Endothelial cell of umbilical vein (primary cell): ENCODE measurements at places on chromosomes 7 and 10.
A peak's percentile ranks its signal among the peaks of the same experiment; 100 is the strongest.

- no peak for DNase-seq
These were observed 5.8 kb downstream of the ZNF212 start for GRCh38 chr7:149245244-149245643.

DNA sequence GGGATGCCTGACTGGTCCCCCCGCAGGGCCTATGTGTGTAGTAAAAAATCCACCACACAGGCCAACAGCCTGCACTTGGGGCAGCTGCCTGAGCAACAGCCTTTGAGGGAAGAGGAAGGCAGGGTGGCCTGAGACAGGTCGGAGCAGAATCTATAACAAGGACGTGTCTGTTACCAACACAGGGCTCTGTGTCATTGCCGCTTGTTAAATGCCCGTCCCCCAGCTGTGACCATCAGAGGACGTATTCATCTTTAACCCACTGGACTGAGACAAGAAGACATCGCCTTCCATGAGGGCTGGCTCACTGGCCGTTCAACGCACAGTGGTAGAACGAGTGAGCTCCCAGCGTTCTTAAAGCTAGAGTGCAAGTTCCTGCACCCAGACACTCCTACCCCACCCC lies 7.8 kb downstream of the PDIA4 start:
- no peak for DNase-seq

- no peak for DNase-seq
These were observed 24.9 kb downstream of the MTURN start for GRCh38 chr7:30159698-30160143.

- no peak for DNase-seq
These were observed 73.3 kb downstream of the DNAH11 start for GRCh38 chr7:21616091-21616490.

DNA sequence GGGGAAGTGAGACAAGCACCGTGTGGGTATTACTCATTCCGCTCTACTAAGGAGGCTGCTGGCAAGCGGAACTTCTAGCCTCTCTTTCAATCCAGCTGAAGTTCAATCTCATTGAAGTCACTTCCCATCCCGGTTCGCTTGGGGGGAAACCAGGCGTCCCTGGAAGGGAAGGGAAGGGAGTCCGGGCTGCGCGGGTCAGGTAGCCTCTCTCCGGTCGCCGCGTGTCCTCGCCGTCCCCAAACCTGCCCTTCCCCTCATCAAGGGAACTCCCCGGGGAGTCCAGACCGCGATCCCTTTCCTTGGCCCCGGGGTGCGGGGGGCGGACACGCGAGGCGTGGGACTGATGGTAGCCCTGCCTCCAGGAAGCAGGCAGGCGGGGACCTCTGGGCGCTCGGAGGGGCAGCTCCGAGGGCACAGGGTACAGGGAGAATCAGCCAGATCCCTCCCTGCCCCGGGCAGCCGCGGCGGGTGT lies 598 bp upstream of the ZEB1 start:
- DNase-seq = no peak

DNA sequence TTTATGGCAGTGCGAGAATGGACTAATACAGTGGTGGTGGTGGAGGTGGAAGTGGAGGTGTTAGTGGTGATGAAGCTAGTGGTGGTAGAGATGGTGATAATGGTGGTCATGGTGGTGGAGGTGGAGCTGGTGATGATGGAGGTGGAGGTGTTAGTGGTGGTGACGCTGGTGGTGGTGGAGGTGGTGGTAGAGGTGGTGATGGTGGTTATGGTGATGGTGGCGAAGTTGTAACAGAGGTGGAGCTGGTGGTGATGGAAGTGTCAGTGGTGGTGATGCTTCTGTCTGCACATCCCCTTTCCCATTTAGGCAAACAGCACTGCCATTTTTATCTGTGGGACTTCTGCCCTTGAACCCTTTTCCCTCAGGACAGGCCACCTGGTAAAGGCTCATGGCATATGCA lies 7.4 kb upstream of the PTPRN2 start:
- peak; percentile 73 for DNase-seq

DNA sequence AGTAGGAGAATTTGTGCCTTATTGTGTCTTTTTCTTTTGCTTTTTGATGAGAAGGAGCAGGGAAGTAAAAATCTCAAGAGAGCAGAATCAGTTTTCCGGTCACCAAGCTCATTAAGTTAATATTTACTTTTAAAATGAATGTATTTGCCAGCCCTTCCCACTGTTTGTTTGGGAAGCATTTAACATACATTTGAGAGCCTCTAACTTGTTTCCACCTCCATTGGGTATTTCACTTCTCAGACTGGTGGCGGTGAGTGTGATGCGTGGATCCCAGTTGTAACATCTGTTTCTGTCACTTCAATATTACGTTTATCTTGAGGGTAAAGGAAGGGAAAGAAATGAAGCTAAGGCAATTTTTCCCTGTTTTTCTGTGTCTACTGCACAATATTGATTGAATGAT lies 22.8 kb downstream of the CDK14 start:
- no peak for DNase-seq

- DNase-seq = no peak
These were observed 197.7 kb upstream of the POT1 start for GRCh38 chr7:125127304-125127703.

- DNase-seq = no peak
These were observed 43.8 kb upstream of the ACSL5 start for GRCh38 chr10:112330162-112330561.

DNA sequence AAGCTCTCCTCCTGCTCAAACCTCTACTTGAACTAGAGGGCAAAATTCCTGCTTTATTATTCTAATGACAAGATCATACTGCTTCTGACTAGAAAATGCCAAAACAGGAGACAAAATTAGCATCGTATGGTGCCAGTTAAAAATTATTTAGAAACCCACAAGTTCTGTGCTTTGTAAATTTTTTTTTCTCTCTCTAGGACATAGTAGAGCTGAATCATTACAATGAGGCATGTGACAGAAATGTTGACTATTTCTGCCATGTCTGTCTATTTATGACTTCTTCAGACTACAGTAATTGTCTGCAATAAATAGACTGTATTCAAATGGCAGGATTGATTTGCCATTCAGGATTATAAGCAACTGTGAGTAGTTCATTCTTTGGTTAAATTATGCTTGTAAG lies 335.8 kb downstream of the PRPF18 start:
- no peak for DNase-seq

DNA sequence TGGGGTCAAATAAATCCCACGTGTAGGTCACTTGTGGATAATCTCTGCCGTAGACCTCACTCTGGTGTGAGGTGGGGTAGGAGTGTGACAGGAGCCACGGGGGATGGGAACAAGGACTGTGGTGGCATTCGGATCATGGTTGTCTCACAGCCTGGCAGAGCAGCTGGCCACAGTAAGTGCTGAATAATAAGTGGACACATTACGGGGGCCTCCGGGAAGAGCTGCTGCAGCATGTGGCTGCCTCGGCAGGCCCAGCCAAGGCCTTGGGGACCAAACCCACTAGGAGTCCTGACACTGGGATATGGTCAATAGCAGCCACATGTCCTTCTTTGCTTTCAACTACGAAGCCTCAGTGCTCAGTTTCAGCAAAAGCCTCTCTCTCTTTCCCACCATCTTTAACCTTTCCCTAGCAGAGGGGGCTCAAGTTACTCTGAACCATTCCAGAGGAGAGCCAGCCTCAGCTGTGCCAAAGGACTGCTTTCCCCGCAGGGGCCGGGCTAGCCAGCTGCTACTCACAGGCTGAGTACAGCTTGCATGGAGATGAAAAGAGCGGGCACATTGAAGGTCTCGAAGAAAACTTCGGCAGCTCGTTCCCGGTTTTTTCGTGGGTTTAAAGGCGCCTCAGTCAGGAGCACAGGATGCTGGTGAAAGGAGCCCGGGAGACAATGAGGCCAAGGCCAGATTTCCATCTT lies 17.3 kb downstream of the ACTR1A start:
- DNase-seq = no peak

- DNase-seq = no peak
These were observed 450.3 kb downstream of the GRID1 start for GRCh38 chr10:85916286-85916685.

GRCh38 chr7:30167901-30168300 lies 33.1 kb downstream of the MTURN start:
- DNase-seq = no peak

- no peak for DNase-seq
These were observed 74.2 kb downstream of the FAM107B start for GRCh38 chr10:14700546-14700945.

- DNase-seq = no peak
These were observed 78.0 kb upstream of the MACROH2A2 start for GRCh38 chr10:69974551-69975155.

- DNase-seq = no peak
These were observed 42.9 kb downstream of the CCDC186 start for GRCh38 chr10:114131094-114131493.

DNA sequence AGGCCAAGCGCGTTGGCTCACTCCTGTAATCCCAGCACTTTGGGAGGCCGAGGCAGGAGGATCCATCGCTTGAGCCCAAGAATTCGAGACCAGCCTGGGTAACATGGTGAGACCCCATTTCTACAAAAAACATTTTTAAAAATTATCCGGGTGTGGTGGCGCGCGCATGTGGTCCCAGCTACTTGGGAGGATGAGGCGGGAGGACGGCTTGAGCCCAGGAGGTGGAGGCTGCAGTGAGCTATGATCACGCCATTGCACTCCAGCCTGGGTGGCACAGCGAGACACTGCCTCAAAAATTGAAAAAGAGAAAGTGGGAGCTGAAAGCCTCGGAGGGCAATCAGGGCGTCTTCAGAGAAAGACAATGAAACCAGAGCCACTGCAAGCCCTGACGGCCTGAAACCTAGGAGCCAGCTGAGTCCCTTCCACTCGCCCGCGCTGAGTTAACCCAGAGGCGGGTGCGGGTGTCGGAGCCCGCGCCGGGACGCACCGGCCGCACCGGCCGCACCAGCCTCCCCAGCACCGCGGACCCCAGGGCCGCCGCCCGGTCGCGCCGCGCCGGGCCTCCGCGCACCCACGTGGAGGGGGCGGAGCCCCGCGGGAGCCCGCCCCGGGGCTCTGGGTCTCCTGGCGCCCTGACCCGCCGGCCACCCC lies 22.4 kb downstream of the ZFAND2A start:
- DNase-seq = no peak

- peak; percentile 47 for DNase-seq
These were observed 31.3 kb upstream of the ZNRF2 start for GRCh38 chr7:30252885-30253795.

DNA sequence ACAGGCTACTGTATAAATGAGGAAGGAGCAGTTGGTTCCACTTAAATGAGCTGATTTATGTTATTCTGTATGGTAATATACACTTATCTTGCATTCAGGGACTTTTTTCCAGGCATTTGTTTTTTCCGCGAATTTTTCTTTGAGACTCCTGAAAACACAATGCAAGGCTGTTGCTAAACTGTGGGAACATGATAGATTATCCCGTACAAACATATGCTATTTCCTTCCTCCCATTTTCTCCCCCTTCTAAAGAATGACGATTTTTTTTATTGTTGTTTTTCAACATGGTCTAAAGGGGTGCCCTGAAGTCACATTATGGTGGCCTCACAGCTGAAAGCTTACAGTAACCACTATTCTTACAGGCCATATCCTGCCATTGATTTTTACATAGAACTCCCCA lies 523.9 kb upstream of the NRP1 start:
- peak; percentile 94 for DNase-seq

- DNase-seq = no peak
These were observed 6.6 kb upstream of the LGI1 start for GRCh38 chr10:93751124-93751523.

DNA sequence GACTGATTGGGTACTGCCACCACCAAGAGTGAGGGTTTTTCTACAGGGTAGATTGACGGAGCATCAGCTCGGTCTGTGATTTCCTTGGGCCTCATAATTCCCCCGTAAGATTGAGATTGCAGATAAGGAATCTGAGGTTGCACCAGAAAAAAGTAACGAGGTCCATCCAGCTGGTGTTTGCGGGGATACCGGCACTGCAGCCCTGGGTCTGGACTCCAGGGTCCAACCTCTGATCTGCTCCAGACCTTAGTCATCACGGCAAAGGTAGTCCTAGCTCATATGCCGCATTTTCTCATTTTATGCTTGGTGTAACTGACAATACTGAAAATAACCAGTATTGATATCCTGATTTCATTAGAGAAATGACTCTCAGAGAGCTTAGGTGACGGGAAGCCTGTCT lies 3.9 kb downstream of the CARD11 start:
- DNase-seq = no peak

DNA sequence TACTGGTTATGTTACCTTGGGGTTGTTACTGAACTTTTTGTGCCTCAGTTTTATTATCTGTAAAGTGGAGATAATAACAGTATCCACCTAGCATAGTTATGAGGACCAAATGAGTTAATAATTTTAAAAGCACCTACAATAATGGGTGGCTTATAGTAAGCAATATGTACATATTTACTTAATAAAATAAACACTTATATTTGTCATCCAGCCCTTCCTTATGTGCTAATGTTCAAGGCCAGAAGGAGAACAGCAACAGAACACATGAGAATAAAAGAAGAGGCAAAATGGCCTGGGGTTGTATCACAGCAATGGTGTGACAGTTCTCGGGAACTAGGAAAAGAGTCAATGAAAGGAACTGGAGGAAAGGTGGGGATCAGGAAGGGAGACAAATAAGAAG lies 255.4 kb upstream of the LRGUK start:
- DNase-seq = no peak

- no peak for DNase-seq
These were observed 10.2 kb upstream of the TMEM254 start for GRCh38 chr10:80068270-80068669.

GRCh38 chr10:125995726-125996304 lies 99.5 kb downstream of the FANK1 start:
- DNase-seq = no peak

DNA sequence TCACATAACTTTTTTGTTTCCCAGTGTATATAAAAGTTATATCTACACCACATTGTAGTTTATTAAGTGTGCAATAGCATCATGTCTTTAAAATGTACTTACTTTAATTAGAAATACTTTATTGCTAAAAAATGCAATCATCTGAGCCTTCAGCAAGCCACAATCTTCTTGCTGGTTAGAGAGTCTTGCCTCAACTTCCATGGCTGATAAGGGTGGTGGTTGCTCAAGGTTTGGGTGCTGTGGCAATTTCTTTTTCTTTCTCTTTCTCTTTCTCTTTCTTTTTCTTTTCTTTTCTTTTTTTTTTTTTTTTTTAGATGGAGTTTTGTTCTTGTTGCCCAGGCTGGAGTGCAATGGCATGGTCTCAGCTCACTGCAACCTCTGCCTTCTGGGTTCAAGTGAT lies 360.0 kb downstream of the MAGI2 start:
- no peak for DNase-seq

DNA sequence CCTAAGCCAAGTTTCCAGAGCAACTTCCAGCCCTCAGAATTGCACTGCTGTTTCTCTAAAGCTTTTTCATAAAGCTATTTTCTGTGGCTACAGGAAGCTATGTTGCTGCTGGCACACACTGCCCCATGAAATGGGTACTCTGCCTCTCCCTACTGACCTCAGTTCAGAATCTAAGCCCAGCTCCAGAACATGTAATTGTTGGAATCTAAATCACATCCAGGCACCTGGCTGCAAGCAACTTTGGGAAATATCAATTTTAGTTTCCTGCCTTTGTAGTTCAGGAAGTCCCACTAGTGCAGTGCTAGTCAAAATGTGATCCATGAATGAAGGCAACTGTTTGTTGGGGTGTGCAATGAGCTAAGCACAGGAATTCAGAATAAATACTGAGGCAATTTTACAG lies 226.2 kb downstream of the THSD7A start:
- peak; percentile 80 for DNase-seq

- peak; percentile 15 for DNase-seq
These were observed 67.9 kb upstream of the PRKCQ start for GRCh38 chr10:6647811-6648526.

- no peak for DNase-seq
These were observed 279.7 kb downstream of the AUTS2 start for GRCh38 chr7:69878015-69878414.
